ENCODE measurements at places on chromosomes 5 and 9.

DNA sequence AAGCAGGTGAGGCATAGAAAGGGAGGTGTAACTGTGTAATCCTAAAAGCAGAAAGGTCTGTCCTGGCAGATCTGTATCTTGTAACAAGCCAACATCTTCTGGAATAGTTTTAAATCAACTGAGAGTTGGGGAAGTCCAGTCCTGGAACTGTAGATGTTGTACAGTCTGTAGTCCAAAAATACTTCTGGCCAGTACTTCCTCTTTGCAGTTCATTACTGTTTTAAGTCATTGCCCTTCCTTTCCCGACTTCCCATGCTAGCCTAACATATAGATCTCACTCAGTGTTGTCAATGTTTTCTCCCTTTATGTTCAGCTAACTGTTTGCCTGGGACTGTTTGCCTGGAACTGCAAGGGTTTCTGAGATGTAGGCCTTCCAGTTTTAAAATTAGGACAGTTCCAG is 168.5 kb upstream of the ISL1 start:
- DNase-seq: no peak

GRCh38 chr5:127001621-127002296 is 28.6 kb downstream of the MARCHF3 start:
- no peak for DNase-seq

GRCh38 chr5:134140530-134141201 is 26.2 kb downstream of the TCF7 start:
- DNase-seq: no peak

- DNase-seq: no peak
Observed at GRCh38 chr5:78760770-78761169, 112.2 kb upstream of the LHFPL2 start.

GRCh38 chr5:173163219-173163618 is 18.9 kb downstream of the BNIP1 start:
- DNase-seq: no peak

All from activated T-helper 1 cell treated with Interleukin-2 at 50 U/mL for 16 hours (primary cell).